Tibial artery (tissue), 4 donors: ENCODE measurements at places on chromosomes 2 and 18.

DNA sequence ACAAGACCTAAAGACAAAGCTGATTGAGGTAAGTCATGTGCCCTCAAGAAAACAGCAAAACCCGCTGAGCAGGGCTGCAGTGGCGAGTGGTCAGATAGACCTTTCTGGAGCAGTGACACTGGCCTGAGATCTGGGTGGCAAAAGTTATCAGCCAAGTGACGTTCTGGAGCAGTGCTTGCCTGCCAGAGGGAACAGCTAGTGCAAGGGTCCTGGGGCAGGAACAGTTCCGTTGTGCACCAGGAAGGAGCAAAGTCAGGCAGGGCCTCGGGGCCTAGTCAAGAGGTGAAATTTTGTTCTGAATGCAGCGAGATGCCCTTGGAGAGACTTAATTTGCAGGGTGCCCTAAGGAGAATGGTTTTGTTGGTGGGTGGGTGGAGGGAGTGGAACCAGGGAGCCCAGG lies 67.0 kb downstream of the SH3BP4 start:
- no peak for DNase-seq
- no peaks in the 10 kb centered on the region for H3K27me3 ChIP-seq

DNA sequence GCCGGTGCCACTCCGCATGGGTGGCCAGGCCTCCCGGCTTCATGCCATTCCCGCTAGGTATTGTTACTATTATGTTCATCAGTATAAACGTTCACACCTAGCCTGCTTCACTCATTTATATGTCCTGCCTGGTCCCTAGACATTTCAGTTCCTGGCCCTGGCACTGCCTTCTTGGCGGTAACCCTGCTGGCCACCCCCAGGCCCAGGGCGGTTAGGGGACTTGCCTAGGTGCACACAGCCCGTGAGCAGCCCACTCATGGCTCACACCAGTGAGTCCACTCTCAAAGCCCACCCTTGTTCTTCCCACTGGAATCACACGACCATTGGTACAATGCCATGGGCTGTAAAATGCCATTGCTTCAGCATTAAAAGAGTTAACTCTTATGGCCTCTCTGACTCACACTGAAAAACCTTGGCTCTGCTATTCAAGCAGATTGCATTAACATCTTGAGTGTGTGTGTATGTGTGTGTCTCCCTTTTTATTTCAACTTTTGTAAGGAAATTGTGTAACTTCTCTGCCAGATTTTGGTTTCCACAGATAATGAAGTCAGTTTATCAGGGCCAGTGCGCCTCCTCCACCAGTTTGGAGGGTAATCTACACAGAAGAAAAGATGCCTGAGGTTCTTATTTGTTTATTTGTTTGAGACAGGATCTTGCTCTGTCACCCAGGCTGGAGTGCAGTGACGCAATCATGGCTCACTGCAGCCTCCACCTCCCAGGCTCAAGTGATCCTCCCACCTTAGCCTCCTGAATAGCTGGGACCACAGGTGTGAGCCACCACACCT lies 74.2 kb downstream of the RAB31 start:
- DNase-seq: peak; percentile 29
- H3K27ac ChIP-seq: peak overlapping the region; percentile 40
- H3K36me3 ChIP-seq: no peaks in the 10 kb centered on the region
- no peak overlapping the region for H3K4me3 ChIP-seq
- H3K27me3 ChIP-seq: no peaks in the 10 kb centered on the region

- H3K27me3 ChIP-seq: no peaks in the 10 kb centered on the region
- no peaks in the 10 kb centered on the region for H3K36me3 ChIP-seq
- DNase-seq: no peak
- H3K27ac ChIP-seq: no peak overlapping the region
- H3K4me3 ChIP-seq: no peak overlapping the region
Observed at GRCh38 chr2:8235419-8235818, 446.4 kb upstream of the ID2 start.

GRCh38 chr2:107069890-107070289 lies 183.9 kb upstream of the ST6GAL2 start:
- no peak overlapping the region for H3K27ac ChIP-seq
- H3K36me3 ChIP-seq: no peaks in the 10 kb centered on the region
- DNase-seq: no peak
- no peaks in the 10 kb centered on the region for H3K27me3 ChIP-seq

DNA sequence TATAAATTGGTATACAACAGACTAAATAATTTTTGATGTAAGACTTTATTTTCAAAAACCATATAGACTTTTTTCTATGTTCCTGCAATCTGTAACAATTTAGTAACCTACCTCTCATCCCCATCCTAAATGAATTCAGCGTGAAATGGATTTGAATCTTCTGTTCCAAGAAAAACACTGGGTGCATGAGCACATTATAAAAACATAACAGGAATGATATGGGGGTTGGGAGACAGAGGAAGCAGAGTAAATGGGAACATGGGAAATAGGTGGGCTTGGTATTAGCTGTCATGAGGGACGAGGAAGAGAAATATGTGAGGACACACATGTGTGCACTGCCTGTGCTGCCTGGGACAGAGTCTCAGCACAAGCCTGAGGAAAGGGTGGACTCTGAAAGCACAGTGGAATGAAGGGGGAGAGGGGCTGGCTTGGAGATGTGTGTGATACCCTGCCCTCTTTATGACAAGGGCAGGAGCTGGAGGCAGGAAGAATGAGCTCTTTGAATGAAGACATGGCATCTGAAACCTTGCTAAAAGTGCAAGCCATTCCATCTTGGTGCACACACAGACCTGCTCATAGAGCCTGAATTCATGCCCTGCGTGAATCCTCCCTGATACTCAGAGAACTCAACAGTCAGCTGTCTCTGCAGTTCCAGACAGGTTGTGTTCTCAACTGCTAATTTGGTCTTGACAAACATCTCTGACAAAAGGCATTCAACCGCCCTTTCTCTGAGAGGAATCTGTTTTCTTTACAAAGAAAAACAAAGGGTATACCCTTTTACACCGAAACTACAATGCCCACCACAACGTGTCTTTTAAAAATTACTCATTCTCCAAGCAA lies 66.6 kb downstream of the EPB41L3 start:
- no peaks in the 10 kb centered on the region for H3K36me3 ChIP-seq
- H3K4me1 ChIP-seq: no peaks in the 10 kb centered on the region
- no peak overlapping the region for H3K27ac ChIP-seq
- no peak overlapping the region for H3K4me3 ChIP-seq
- H3K27me3 ChIP-seq: no peaks in the 10 kb centered on the region

DNA sequence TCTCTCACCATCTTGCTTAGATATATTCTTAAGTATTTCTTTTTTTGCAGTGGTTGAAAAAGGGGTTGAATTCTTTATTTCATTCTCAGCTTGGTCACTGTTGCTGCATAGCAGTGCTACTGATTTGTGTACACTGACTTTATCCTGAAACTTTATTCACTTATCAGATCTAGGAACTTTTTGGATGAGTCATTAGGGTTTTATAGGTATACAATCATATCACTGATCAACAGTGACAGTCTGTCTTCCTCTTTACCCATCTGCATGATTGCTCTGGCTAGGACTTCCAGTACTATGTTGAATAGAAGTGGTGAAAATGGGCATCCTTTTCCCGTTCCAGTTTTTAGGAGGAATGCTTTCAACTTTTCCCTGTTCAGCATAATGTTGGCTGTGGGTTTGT lies 6.5 kb downstream of the STARD6 start:
- no peak overlapping the region for H3K27ac ChIP-seq
- H3K27me3 ChIP-seq: no peaks in the 10 kb centered on the region
- DNase-seq: no peak
- no peaks in the 10 kb centered on the region for H3K36me3 ChIP-seq
- H3K4me1 ChIP-seq: no peaks in the 10 kb centered on the region

DNA sequence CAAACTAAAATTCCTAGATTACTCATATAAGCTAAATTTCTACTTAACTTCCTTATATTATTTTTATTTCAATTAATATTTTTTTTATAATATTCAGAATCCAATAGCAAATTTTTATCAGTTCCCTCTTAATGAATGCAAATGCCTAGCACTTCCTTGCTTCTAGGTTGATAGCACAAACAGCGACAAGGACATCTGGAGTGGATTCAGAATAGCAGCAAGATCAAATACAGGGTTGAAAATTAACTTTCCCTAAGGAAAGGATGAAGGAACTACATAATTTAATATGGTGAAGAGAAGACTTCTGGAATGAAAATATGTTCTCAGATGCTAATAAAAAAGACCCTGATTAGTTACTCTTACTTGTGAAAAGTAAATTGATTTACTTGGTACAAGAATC lies 64.5 kb downstream of the PIGN start:
- H3K27ac ChIP-seq: no peak overlapping the region
- H3K27me3 ChIP-seq: no peaks in the 10 kb centered on the region
- H3K36me3 ChIP-seq: no peaks in the 10 kb centered on the region
- peaks cover 10% of the 10 kb centered on the region for H3K4me1 ChIP-seq

GRCh38 chr2:107064750-107065149 lies 178.8 kb upstream of the ST6GAL2 start:
- H3K4me1 ChIP-seq: no peaks in the 10 kb centered on the region
- DNase-seq: no peak

GRCh38 chr2:28898048-28898447 lies 3.6 kb downstream of the WDR43 start:
- H3K4me3 ChIP-seq: no peak overlapping the region
- no peak for DNase-seq
- no peaks in the 10 kb centered on the region for H3K36me3 ChIP-seq
- no peaks in the 10 kb centered on the region for H3K27me3 ChIP-seq

DNA sequence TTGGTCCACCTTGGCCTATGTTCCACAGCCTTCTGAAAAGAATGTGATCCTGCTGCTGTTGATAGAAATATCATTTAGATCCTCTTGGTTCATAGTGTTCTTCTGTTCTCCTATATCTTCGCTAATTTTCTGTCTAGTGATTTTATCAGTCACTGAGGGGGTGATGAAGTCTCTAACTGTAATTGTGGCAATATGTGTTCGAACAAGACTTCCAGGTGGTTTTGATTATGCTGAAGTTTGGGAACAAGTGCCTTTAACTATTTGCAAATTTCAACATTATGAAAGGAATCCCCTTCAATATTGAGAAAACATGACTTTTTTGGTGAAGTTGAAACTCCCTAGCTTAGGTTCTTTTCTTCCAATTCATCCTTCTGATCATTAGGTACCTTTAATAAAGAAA lies 140.4 kb downstream of the MTX2 start:
- DNase-seq: no peak
- H3K36me3 ChIP-seq: no peaks in the 10 kb centered on the region
- no peak overlapping the region for H3K27ac ChIP-seq
- no peaks in the 10 kb centered on the region for H3K4me1 ChIP-seq

- no peaks in the 10 kb centered on the region for H3K36me3 ChIP-seq
- H3K4me1 ChIP-seq: no peaks in the 10 kb centered on the region
- H3K27me3 ChIP-seq: no peaks in the 10 kb centered on the region
- H3K4me3 ChIP-seq: no peak overlapping the region
- H3K27ac ChIP-seq: no peak overlapping the region
- DNase-seq: no peak
Observed at GRCh38 chr18:61371111-61371510, 37.9 kb downstream of the CDH20 start.

DNA sequence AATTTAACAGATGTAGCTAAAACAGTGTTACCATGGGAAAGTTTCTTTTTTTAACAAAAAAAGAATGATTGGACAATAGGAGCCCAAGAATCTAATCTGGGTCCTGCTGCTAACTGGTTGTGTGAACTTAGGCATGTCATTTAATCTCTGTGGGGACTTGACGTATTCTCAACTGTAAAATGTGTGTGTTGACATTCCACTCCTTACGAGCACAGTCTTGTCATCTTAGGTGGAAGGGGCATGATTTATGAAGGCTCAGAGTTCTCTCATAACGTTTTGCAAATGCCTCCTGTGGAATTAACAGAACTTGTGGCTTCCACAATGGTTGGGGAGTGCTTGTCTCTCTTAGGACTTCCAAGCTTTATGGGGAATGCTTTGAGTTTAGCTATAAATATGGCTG lies 125.9 kb upstream of the SATB2 start:
- H3K4me1 ChIP-seq: no peaks in the 10 kb centered on the region
- no peak for DNase-seq
- no peak overlapping the region for H3K4me3 ChIP-seq
- H3K36me3 ChIP-seq: no peaks in the 10 kb centered on the region
- H3K27me3 ChIP-seq: peaks cover 3% of the 10 kb centered on the region

DNA sequence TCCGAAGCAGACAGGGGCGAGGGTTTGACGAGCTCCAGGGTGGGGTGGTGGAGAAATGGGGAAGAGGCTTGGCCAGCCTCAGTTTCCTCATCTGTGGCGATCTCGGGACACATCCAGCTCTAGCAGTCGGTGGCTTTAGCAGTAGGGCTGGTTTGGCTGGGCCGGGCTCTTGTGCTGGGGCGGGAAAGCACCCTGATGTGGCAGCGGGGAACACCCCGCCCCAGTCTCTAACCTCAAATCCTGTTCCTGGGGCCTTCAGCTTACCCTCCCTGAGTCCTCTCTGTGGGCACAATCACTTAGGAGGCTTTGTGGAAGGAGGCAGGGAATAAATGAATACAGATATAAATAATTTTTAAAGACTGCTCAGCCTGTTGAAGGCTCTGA lies 26.5 kb upstream of the MCFD2 start:
- H3K36me3 ChIP-seq: no peaks in the 10 kb centered on the region
- peak overlapping the region; percentile 83 for H3K27ac ChIP-seq
- DNase-seq: peak; percentile 78
- no peaks in the 10 kb centered on the region for H3K27me3 ChIP-seq
- peaks cover 43% of the 10 kb centered on the region for H3K4me1 ChIP-seq

DNA sequence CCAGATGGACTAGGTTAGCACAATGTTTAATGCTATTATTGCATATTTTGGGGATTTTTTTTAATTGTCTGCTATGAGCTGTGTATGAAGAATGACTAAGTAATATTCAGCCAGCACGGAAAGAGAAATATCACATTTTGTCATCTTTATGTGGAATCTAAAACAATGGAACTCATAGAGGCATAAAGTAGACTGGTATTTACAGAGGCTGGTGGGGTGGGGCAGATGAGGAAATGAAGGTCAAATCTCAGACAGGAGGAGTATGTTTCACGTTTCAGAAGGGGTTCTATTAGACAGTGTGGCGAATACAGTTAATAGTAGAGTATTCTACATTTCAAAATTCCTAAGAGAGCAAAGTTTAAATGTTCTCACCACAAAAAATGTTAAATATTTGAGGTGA lies 4.7 kb downstream of the CDH19 start:
- no peaks in the 10 kb centered on the region for H3K27me3 ChIP-seq
- peaks cover 9% of the 10 kb centered on the region for H3K4me1 ChIP-seq
- no peak overlapping the region for H3K27ac ChIP-seq
- H3K36me3 ChIP-seq: no peaks in the 10 kb centered on the region

GRCh38 chr2:38733300-38733971 lies 17.7 kb downstream of the SRSF7 start:
- no peak overlapping the region for H3K27ac ChIP-seq
- peaks cover 28% of the 10 kb centered on the region for H3K36me3 ChIP-seq
- peak; percentile 21 for DNase-seq
- no peak overlapping the region for H3K4me3 ChIP-seq

DNA sequence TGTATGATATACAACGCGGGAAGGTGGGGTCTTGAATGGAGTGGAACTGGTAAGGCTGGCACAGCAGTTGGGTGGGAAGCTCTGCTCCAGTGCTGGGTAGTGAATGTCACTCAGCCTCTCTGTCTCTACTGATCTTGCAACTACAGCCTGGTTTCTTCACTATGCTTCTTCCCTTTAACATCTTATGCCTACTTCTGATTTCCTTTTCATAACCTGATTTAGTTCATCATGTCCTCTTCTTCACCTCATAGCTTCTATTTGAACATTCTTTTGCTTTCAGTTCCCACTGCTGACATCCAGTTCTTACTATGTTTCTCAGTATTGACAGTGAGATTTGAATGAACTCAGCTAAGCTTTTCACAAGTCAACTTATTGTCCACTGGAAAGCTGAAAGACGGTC lies 286.2 kb downstream of the ARL6IP6 start:
- no peaks in the 10 kb centered on the region for H3K27me3 ChIP-seq
- H3K27ac ChIP-seq: no peak overlapping the region
- no peak overlapping the region for H3K4me3 ChIP-seq

GRCh38 chr2:10439185-10439879 lies 8.8 kb downstream of the ODC1 start:
- DNase-seq: no peak
- no peaks in the 10 kb centered on the region for H3K27me3 ChIP-seq
- no peak overlapping the region for H3K4me3 ChIP-seq
- peaks cover 46% of the 10 kb centered on the region for H3K36me3 ChIP-seq
- H3K4me1 ChIP-seq: no peaks in the 10 kb centered on the region
- H3K27ac ChIP-seq: no peak overlapping the region
